Activated CD8-positive, alpha-beta memory T cell treated with anti-CD3 and anti-CD28 coated beads for 4 hours (primary cell): ENCODE measurements at places on chromosomes 2 and 18.

DNA sequence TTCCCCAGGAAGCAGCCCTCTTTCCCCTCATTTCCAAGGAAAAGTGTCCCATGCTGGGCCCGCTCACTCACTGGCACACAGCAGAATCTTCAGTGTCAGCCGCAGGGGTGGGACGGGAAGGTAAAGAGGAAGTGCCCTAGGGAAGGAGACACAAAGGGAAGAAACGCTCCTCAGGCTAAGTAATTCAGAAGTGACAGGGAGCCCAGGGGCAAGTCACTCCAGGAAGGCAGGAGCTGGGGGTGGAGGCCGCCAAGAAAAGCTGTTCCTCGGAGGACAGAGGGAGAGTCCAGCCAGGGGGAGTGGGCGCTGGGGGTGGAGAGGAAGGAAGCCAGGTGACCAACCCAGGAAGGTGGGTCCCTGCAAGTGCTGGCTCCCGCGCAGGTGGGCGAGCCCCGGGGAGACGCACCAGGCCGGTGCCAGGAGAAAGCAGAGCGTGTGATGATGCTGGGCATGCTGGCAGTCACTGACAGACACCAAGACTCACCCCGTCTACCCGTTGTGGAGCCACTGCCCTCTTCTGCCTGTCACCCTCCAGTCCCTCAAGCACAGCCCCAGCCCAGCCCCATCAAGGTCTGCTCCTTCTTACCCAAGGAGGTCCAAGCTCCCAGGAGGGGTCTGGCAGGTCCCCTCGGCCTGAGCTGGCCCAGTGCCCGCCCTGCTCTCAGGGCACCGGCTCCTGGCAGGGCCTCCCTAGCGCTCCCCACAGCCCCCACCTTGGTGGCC is 21.7 kb downstream of the HDAC4 start:
- DNase-seq, result no peak

- DNase-seq, result no peak
Measured at GRCh38 chr18:69648486-69648885, 247.8 kb downstream of the DOK6 start.

- no peak for DNase-seq
Measured at GRCh38 chr2:163405298-163405697, 330.5 kb downstream of the FIGN start.

GRCh38 chr2:290090-290722 is 2.3 kb upstream of the ALKAL2 start:
- no peak for DNase-seq

DNA sequence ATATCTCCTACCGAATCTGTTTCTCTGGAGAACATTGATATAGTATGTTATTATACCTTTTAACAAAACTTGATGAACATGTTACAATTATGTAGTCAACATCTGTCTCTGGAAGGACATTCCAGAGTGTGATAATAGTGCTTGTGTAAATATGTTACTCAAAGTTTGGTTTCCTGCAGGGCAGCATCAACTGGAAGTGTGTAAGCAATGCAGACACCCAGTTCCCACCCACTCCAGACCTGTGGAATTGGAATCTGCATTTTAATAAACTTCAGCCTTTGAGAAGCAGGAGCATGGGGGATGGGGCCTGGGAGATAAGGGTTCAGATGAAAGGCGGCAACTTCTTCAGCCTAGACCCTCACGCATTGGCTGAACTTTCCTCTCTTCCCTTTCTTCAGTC is 398.9 kb downstream of the RND3 start:
- no peak for DNase-seq

DNA sequence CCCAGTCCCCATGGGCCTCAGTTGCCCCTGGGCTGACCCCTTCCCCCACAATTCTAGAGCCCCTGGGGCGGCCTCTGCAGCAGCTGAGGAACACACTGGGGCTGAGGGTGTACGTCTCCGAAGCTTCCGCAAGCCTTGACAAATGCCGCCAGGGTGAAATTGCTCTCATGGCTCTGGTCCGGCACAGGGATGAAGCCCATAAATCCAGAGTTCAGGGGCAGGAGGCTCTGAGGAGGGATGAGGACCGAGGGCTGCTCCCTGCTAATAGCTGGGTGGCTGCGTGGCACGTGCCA is 27.1 kb upstream of the OTOS start:
- DNase-seq, result no peak

- DNase-seq, result no peak
Measured at GRCh38 chr18:3454365-3455089, 4.6 kb downstream of the TGIF1 start.

DNA sequence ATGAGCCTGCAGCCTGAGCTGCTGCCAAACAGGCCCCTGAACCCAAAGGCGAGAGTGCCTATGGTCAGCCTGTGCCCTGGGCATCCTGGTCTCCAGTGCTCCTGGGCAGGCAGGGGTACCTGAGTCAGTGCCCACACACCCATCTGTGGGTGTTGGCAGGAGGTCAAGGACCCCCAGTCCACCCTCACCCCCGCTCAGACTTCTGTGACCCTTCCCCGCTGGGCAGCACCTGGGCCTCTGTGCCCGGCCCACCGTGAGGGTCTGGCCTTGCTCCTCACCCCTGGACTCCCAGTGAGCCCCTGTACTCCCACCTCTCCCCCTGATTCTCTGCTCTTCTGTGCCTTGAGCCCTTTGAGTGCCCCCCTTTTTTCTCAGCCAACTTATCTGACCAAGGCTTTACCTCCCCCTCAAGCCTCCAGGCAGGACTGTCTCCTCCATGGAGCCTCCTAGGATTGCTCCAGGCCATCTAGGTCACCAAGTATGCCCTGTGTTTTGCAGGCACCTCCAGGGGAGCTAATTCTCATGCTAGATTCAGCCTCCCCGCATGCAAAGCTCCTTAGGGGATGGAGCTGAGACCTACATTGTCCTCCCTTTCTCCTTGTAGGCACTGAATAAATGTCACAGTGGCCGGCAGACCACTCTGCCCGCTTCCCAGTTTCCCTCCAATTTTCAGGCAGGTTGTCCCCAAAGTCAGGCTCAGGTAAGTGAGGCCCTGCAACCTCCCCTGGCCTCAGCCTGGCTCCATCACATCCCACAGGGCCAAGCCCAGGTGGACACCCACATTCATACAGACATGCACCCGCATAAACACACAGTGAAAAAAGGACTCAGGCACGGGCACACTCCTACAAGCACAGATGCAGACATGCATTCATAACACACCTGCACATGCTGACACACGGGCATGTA is 21.9 kb upstream of the PTMA start:
- no peak for DNase-seq

GRCh38 chr2:200483729-200484198 is 26.1 kb downstream of the KCTD18 start:
- no peak for DNase-seq

GRCh38 chr2:78614726-78615125 is 410.8 kb upstream of the REG3G start:
- no peak for DNase-seq

- DNase-seq, result no peak
Measured at GRCh38 chr2:29055601-29056000, 18.7 kb downstream of the PCARE start.

DNA sequence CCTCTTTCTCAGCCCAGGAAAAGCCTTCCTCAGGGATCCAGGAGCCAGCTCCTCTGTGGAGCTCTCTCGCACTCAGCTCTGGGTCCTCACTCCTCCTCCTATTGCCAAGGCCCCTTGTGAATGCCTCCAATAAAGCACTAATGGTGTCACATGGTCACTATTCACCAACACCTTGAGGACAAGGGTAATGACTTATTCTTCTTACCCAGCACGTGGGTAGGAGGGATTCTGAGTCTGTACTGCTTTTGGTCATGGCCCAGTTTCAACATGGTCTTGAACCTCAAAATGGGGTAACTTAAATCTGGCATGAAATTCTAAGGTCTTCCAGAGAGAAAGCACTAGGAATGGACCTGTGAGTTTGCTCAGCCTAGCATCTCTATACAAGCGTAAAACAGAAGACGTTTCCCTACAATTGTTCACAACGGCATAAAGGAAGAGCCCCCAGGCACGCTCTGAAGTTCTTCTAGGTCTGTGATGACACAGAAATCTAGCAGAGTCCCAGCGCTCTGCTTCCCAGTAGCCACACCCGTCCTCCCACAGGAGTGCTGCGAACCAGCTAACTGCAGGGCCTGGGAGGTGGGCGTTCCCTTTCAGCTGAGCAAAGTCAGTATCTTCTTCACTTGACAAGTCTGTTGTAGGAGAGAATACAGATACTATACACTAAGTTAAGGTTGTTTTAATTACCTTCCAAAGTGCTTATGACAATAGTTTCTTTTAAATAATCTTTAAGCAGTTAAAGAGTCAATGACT is 14.6 kb upstream of the KIDINS220 start:
- DNase-seq, result no peak

DNA sequence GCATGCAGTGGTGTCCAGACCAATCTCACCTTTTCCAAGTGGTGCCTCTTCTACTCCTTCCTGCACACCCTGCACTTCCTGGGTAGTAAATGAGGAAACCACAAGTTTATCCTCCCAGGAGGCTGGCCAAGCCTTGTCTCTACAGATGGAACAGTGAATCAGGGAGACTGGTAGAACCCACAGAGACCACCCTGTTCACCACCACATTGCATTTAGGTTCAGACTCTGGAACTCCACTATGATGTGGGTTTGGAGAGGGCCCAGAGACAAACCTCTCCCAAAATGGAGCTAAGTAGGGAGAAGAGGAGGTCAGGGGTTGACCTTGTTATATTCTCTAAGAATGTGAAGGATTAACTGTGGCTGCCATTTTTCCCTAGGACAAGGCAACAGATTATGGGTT is 102.8 kb upstream of the FZD7 start:
- DNase-seq, result no peak

GRCh38 chr18:13735681-13736080 is 9.2 kb downstream of the RNMT start:
- DNase-seq, result no peak
